ENCODE measurements at places on chromosomes 12 and 14.

DNA sequence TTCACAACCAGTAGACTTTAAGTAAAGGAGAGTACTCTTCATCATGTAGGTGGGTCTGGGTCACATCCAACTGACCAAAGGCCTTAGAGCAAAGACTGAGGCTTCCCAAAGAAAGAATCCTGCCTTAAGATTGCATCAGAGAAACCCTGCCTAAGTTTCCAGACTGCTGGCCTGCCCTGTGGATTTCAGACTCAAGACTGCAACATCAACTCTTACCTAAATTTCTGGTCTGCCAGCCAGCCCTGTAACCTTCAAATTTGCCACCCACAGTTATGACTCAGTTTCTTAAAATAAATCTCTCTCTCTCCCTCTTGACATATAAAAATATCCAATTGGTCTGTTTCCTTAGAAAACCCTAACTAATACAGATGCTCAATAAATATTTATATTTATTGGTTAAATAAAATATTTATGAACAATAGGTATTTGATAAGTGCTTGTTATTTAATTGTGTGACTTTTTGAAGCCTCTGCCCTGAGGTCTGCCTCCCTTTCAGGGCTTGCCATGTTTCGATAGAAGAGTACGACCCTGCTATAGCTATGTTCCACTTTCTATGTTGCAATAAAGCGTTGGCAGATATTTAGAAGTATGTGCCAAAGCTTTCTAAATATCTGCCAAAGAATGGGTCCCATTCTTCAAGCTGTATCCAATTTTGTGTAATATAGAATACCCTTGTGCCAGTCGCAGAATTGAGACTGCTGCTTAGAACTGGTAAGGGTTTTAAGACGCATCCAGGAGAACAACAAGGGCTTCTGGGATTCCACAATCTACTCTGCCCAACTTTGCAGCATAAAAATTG lies 65.7 kb downstream of the TMEM30B start:
- no peak for DNase-seq

- no peak for DNase-seq
Measured at GRCh38 chr14:95180966-95181741, 23.8 kb upstream of the DICER1 start.

DNA sequence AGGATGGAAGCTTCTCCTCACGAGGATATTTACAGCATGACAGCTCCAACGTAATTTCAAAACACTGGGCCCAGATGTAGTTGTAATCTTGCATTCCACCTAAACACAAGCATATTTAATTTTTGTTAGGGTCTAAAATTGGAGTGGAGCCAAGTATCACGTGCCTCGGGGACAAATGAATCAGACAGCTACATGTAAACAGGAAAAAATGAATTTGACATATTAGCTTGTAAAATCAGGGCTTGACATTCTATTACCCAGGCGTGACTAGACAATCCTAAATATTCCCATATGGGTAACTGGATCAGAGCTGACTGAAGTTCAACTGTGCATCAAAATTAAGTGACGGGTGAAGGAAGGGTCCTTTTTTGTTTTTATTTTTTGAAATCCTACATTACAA lies 59.0 kb downstream of the MDM2 start:
- peak; percentile 37 for DNase-seq

GRCh38 chr14:32710731-32711680 lies 227.7 kb upstream of the NPAS3 start:
- peak; percentile 59 for DNase-seq

DNA sequence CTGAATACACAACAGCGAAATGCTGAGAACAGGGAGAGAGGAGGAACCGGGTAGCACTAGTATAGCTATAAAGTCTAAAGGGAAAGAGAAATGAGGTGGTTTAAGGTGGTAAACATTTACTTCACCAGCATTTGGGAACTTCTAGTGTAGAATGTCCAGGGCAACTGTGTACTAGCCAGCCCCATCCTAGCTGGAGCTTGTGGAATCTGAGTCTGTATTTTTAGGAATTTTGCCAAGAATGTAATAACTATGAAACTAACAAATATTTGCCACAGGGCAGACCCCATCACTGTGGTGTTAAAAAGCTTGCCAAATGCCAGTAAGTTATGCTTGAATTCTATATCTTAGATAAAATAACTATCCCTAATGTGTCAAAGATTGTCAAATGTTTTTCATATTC lies 398.9 kb upstream of the MIS18BP1 start:
- DNase-seq: peak; percentile 15

DNA sequence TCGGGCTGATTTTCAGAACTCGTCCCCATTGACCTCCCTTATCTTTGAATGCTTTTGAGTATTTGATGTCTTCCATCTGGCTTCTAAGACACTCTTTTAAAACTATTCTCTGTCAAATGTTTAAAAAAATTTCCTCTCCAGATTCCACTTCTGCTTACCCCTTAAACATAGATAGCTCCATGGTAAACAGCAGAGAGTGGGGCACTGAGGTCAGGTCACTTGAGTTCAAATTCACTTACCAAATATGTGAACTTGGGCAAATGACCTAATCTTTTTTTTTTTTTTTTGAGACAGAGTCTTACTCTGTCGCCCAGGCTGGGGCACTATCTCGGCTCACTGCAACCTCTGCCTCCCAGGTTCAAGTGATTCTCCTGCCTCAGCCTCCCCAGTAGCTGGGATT lies 126.8 kb upstream of the CPSF6 start:
- no peak for DNase-seq

DNA sequence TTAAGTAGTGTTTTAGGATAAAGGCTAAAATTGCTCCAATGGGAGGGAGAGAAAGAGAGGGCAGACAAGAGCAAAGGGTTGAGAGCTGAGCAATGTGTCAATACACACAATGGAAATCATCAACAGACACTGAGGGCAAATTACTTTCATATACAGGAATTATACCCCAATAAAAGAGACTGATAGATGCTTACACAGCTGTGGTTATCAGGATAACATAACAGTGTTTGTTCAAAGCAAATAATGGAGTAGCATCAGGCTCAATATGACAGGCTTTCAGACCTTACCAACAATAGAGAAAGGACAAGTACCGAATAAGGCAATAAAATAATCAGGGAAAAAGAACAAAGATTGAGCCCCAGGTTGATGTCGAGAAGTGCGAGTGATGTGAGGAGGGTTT lies 53.4 kb upstream of the DIO2 start:
- no peak for DNase-seq

DNA sequence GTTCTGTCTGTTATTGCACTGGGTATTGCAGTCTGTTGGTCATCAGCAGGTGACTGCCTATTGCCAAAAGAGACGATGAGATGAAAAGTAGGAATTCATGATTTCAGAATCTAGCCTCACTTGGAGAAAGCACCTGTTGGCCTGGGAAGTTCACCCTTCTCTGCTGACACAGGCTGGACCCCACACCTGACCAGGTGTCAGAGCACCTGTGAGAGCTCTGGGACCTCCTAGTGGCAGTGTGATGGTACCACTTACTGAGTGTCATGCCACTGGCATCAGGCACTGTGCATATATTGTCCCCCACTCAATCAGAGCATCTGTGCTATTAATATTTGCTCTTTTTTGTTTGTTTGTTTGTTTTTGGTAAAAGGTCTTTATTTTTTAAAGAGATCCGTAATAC lies 68.0 kb downstream of the RASSF3 start:
- no peak for DNase-seq

- DNase-seq: no peak
Measured at GRCh38 chr14:53570411-53571387, 385.9 kb downstream of the BMP4 start.

- DNase-seq: peak; percentile 89
Measured at GRCh38 chr14:89507521-89507920, 90.5 kb upstream of the FOXN3 start.

DNA sequence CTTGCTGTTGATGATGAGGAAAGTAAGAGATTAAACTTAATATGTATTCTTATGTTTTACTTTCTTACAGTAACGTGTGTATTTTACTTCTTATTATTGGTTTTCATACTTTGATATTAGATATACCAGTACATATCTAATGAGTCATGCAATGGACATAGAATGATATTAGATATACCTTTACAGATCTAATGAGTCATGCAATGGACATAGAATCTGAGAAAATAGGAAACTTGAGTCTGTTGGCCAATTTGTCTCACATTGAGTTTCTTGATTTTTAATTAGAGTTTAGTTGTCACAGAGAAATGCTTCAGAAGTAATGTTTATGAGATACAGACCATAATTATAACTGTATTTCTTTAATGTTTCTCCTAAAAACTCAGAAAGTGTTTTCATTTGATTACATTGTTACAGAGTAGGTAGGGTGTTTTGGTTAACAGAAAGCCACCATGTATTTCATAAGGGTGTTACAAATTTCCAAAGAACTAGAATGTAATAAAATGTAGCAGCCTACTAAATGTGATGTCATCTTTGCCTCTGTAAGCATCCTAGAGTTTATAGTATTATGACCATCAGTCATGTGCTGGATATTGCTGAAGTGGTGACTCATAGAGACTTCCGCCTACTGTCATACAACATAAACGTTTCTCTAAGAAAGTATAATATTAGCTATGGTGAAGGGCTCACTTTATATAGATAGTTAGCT lies 3.0 kb downstream of the GAS2L3 start:
- peak; percentile 96 for DNase-seq

- no peak for DNase-seq
Measured at GRCh38 chr12:117966511-117966910, 2.3 kb downstream of the KSR2 start.

GRCh38 chr12:75592086-75592485 lies 80.7 kb upstream of the KRR1 start:
- no peak for DNase-seq
